ENCODE measurements at places on chromosomes 4 and X.

- DNase-seq: no peak
Measured at GRCh38 chr4:147683188-147683591, 773 bp downstream of the PRMT9 start.

DNA sequence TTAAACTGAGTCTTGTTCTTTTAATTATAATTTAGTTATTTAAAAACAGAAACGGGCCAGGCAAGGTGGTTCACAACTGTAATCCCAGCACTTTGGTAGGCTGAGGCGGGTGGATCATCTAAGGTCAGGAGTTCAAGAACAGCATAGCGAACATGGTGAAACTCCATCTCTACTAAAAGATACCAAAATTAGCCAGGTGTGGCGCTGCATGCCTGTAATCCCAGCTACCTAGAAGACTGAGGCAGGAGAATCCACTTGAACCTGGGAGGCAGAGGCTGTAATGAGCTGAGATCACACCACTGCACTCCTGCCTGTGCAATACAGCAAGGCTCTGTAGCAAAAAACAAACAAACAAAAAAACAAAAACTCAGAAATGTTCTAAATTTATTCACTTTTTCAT lies 852.9 kb downstream of the TECRL start:
- no peak for DNase-seq

DNA sequence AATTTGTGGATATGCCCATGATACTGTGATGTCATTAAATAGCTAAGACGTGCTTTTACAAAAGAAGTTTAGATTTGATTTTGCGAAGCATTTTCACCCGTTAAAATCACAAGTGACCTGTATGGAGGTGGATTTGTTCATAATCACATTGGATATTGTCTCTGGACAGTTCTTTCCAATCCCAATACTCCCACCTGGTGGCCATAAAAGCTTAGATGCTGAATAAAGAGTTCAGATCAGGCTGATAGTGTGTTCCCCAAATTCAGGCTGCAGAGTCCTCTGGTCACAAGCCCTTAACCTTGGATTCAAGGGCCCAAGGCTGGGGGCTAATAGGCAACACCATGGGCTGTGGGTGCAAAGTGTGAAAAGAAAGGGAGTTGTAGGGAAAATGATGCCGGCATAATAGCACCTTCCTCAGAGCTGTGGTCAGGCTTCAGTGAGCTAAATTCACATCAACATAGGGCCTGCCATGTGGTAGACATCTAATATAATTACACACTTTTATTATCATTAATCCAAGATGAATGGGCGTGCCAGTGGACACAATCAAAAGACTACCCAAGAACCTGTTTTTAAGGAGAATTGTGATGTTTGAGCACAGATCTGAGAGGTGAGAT lies 28.1 kb downstream of the SMIM43 start:
- no peak for DNase-seq

DNA sequence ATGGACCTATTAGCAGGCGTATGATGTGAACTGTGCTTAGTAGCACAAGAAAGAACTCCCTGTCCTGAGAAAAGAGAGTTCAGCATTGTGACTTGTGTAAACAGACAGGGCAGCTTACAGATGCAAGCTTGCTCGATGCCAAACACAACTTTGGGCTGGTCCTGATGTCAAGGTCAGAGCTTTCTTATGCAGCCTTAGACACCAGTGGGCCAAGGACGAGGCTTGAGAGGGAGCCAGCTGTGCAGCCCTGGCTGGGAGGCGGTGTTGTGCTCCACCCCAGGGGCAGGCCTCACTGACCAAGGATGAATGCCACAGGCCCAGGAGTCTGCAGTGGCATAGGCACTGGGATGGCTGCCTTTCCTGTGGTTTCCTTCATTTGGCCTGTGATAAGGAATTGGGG lies 35.4 kb downstream of the JADE1 start:
- DNase-seq: no peak

- peak; percentile 4 for DNase-seq
Measured at GRCh38 chr4:172202480-172203076, 389.4 kb downstream of the GALNTL6 start.

DNA sequence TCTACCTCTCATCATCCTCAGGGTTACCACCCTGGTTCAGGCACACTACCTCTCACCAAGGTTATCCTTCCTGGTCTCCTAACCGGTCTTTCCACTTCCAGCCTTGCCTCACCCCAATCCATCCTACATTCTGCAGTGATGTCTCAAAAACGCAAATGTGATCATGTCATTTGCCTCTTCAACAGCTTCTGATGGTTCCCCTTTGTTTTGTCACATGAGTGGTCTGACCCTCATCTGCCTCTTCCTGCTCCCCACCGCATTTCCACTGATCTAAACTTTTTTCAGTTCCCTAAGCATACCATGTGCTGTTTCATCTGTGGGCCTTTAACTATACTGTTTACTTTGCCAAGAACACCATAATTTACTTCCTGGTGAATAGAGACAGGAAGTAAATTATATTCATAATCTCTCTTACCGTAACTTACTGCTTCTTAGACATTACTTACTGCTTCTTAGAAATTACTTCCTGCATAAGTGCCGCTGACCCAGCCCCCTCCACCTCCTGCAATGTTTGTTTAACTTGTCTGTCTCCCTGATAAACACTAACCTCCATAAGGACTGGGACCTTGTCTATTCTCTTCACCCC lies 27.1 kb upstream of the NSUN7 start:
- DNase-seq: no peak

DNA sequence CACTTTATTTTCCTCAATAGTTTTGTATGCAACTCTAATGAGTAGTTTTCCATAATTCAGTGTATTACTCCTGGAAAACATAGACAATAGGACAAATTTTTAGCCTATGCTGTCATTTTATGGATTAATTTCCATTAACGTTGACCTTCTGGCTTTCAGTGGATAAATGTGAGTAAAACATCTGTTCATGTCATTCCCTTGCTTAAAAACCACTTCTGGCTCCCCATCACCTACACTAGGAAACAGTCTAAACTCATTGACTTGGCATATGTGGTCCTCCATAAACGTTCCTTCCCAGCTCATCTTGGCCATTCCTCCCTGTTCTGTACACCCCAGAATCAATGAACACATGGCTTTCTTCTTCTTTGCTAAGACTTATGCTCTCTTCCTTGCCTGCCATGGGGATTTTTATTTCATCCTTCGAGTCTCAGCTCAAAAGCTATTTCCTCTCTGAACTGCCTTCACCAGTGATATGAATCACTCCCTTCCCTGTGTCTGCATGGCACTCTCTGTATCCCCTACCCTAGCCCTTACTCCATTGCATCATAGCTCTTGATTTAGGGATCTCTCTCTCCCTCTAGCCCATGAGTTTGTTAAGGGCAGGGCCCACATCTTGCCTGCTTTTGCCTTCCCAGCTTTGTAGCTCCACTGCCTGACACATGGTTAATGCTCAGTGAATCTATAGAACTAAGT lies 34.8 kb downstream of the DOCK11 start:
- DNase-seq: no peak

GRCh38 chrX:13250826-13251580 lies 68.8 kb downstream of the ATXN3L start:
- no peak for DNase-seq

- no peak for DNase-seq
Measured at GRCh38 chr4:185369731-185370130, 26.0 kb downstream of the LRP2BP start.

- no peak for DNase-seq
Measured at GRCh38 chr4:47017081-47017480, 14.3 kb upstream of the GABRB1 start.

- DNase-seq: no peak
Measured at GRCh38 chrX:38804682-38805431, 3.6 kb downstream of the MID1IP1 start.

- no peak for DNase-seq
Measured at GRCh38 chr4:147360301-147360700, 120.6 kb upstream of the EDNRA start.

DNA sequence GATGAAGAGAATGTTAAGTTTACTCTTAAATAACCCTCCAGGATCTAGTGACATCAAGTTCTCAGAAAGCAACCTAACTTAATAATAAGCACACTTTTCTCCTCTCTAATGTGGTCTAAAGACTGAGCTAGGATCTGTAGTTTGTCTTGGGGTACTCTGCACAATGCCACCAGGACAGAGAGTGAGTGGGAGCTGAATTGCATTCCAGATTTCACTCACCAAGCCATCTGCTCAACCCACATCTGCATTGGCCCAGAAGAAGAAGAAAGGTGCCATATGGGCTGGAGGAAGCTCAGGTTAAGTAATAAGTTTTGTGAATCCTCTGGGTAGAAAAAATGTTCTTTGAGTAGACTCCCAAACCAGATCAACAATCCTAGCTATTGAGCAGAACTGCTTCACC lies 384.6 kb downstream of the PPP3CA start:
- DNase-seq: no peak

- DNase-seq: no peak
Measured at GRCh38 chrX:10327651-10328050, 170.9 kb downstream of the CLCN4 start.

GRCh38 chr4:147547314-147548056 lies 66.6 kb downstream of the EDNRA start:
- no peak for DNase-seq

DNA sequence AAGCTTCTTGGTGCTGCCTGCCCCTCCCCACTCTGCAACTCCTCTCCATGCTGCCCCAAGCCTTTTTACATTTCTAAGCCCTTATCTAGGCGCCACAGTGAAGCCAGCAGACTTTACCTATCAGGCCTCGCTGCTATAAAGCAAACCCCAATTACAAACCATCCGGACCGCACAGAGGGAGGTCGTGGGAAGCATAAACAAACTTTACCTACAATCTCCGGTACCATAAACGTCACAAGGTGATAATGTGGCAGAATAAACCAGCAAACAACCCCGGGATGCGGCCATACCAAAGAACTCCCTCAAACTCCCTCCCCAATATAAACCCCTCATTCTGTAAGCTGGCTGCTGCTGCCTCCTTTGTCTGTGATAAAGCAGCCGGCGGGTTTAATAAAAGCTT lies 54.0 kb upstream of the ZCCHC13 start:
- no peak for DNase-seq

DNA sequence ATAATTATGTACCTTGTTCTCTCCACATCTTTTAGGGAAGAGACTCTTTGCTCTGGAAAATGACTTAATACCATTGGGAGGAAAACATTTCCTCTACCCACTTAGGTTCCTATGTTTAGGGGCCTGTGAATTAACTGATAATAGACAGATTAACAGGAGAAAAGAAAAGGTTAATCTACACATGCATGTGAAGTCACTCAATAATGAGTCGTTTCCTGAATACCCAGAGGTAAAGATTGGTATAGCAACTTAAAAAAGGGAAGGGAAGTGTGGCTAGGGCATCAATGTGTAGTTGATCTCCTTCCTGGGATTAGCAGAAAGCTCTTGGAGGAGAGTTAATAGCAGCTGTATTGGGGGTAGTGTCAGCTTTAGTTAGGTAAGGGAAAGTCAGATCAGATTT lies 419.5 kb upstream of the ATOH1 start:
- DNase-seq: no peak

GRCh38 chrX:30653415-30654131 lies at the start of gene GK:
GK (plus strand) TSS chrX:30653423; CDS start chrX:30653538, 115 bp downstream.
- DNase-seq: no peak

Measured in GM12891 (cell line).